NB4 (cell line): ENCODE measurements at places on chromosomes 1 and 21.

GRCh38 chr1:178092878-178093493 lies 918 bp upstream of the RASAL2 start:
- no peak for DNase-seq

- no peak for DNase-seq
Measured at GRCh38 chr1:92495392-92496063, 8.8 kb upstream of the GFI1 start.

DNA sequence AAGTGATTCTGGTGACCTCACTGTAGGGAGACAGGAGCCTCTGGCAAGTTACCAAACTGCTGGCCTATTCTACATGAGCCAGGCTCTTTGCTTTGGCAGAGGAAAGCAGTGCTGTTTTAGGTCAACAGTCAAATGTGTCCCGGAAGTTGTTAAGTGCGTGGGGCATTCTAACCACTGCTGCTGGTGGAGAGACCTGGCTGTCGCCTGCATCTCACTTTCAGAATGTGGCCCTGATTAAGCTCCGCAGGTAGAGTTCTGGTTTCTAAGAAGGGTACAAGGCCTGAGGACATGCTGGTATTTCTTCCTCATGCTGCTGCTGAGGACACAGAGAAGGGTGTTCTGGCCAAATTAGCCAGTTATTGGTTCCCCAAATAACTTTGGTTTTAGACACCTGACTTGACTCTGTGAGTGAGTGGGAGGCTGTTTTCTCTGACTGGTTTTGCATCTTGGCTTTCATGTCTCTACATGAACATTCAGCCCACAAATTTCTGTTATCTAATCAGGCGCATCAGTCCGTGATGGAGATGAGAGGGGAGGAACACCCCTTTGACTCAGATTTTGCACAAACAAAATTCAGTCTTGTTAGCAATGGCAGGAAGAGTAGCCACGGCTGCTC lies 120.8 kb downstream of the LMO4 start:
- DNase-seq = no peak

- no peak for DNase-seq
Measured at GRCh38 chr1:54239035-54239383, 39.0 kb downstream of the MRPL37 start.

- no peak for DNase-seq
Measured at GRCh38 chr1:121522061-121522759, 337.4 kb downstream of the SRGAP2C start.

- DNase-seq = no peak
Measured at GRCh38 chr21:39518847-39519210, 67.1 kb downstream of the SH3BGR start.

DNA sequence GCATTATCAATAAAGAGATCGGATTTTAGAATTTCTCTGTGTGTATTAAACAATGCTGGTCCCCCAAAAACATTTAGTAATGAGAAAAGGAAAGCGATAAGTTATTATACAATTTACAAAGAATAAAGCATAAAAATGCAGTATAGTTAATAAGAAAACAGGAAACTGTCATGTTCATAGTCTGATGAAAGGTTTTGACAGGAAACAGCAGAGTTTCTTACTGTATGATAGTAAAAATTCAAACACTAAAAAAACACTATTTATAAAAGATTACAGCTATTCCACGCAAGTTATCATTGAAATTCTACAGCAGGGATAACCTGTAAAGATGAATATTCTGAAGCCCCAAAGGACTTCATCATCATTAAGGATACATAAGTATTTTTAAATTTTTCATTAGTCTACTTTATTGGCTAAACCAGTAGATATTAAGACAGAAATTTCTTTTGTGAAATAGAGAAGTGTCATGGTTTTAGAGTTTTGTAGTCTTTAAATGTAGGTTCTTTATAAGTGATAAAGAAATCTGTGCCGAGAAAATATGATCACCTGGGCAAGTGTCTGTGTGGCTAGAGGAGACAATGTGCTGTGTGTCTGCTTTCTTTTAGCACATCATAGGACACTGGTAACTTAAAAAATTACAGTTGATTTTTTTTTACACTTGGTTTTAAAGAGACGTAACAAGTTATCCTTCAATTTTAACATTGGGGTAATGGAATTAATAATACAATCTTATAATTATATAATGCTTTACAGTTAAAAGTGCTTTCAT lies 49.7 kb upstream of the GFI1 start:
- DNase-seq = no peak

- DNase-seq = no peak
Measured at GRCh38 chr1:95957748-95958147, 723.7 kb downstream of the RWDD3 start.

DNA sequence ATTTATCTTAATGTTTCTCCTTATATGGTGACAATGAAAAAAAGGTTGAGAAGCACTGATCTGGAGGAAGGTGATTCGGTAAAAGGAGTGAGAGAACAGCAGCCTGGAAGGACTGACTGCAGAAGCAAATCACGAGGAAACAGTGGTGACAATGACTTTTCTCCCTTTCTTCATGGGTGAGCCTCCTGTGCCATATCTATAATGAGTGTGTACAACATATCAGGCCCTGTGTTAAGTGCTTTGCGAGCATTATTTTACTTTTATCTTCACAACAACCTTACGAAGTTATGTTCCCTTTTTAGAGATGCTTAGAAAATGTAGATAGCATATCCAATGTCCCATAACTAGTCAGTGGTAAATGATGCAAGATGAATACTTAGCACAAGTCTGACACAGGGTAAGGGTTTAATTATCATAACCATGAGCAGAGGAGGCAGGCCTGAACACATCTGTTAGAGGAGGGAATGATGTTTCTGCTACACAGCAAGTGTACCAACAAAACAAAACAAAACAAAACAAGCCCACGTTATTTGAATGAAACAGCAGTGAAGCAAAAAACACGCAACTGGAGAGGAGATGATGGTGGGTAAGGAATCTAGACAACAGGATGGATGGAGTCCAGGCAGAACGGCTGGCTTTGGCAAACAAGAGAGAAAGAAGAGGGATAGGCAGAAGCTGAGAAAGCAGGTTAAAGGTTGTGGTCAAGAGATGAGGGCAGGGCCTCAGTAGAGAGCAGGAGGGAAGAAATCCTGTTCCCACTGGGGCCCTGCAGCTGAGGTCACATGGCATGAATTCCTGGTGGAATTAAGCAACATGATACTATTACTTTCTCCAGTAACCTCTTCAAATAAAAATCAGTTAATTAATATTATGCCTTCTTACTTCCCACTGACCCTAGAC lies 29.6 kb downstream of the GNG12 start:
- DNase-seq = no peak

- DNase-seq = no peak
Measured at GRCh38 chr1:115186711-115187265, 97.5 kb upstream of the TSPAN2 start.

DNA sequence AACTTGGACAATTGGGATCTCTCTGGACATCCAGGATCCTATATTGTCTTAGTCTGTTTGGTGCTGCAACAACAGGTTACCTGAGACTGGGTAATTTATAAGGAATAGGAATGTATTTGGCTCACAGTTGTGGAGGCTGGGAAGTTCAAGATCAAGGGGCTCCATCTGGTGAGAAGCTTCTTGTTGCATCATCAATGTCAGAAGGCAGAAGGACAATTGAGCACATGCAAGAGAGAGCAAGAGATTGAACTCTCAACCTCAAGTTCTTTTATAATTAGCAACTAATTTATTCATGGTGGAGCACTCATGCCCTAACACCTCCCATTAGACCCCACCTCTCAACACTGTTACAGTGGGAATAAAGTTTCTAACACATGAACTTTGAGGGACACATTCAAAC lies 124.7 kb upstream of the ETV3 start:
- no peak for DNase-seq

DNA sequence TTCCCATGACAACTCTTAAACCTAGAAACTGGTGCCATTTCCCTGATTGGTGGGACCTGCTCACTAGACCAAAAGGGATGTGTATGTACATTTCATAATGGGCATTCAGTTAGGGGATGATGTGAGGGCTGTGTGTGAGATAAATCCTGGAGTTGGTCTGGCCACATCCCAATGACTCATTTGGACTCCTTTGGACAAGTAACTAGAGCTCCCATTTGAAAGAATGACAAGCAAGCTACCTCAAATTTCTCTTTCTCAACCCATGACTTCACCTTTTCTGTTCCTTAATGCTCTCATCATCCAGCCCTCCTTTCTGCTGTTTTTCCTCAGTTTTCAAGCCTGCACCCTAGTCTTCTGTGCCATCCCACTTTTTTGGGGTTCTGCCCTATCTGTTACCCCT lies 27.9 kb downstream of the EBNA1BP2 start:
- DNase-seq = no peak

DNA sequence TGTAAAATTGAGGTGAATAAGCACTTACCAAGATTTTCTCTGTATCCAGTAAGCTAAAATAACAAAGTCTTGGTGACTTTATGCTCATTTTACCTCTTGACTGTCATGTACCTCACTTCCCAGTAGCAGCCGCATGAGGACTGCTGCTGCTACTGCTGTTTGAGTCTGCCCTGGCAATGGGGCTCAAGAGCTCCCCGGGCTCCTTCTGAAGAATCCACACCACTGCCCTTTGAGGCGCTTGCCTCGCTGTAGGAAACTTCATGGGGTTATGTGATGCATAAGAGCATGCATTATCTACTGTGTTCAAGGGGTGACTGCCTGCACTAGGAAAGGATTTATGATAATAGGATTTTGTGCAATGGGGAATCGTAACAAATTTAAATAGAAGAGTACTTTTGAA lies 113.5 kb downstream of the NTNG1 start:
- DNase-seq = no peak

- DNase-seq = no peak
Measured at GRCh38 chr21:43613755-43614638, 45.3 kb downstream of the HSF2BP start.

DNA sequence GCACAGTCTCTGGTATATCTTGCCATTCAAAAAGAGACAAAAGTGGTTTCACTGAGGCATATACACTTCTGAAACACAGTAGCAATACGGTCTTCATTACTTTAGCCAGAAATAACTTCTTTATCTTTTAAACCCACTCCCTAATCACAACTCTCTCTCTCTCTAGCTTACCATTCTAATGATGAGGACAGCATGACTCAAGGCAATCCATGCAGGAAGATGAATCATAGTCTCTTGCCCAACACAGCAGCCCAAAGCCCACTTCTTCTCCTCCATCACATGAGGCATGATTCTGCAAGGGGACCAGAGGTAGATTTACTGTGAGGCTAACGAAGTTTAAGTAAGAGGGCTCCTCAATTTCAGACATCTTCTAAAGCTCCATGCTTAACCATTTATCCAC lies 285.0 kb upstream of the NR5A2 start:
- DNase-seq = peak; percentile 84

DNA sequence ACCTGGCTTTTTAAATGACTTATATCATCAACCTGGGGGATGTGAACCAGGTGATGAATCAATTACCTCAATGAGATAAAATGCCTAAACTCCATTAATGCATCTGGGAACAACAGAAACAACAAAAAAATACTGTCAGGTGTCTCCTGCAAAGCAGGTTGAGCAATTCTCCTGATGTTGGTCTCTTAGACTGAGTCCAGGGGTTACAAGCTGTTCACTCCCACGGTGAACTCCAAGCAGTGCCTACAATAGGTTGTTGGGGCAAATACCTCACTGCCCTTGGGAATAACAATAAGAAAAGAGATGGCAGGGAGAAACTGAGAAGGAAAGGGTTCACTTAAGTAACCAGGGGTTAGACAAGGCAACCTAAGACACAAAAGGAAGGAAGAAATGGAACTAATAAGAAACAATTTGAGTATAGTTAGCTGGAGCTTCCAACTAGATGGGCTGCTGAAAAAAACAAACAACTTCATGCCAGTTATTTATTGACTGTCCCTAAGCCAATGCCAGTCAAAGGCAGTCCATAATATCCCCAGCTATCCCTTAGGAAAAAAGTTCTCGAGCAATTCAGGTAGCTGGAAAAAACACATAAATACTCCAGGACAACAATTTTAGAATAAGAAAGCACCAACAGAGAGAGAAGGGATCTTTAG lies 97.6 kb upstream of the MAGI3 start:
- DNase-seq = no peak

DNA sequence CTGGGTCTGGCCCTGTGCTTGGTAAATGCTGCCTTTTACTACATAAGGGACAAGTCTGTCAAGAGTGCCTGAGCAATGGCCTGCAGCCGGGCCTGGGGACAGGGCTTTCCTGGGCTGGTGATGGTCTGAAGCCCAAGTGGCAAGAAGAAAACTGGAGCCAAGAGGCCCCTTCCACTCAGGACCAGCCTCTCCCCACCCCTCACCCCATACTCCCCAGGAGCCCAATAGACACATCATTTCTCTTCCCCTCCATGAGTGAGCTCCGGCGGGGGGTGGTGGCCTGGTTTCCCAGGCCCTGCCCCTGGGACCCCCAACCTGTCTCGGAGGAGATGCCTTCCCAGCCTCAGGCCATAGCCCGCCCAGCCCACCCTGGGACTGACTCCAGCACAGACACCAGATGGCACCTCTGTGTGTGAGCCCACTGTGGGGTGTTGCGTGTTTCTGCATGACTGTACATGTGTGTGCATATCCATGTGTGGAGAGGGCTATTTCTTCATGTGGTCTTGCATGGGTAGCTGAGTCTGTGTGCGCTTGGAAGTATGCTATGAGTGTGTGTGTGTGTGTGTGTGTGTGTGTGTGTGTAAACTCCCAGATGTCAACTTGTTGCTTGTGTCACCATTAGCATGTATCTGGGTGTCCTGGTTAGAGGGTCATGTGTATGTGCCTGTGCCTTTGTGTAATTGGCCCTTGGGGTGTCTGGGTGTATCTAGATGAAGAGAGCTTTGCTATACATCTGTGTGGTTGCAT lies 14.3 kb upstream of the LRP8 start:
- no peak for DNase-seq

- peak; percentile 15 for DNase-seq
Measured at GRCh38 chr1:209249280-209249670, 334.2 kb upstream of the CAMK1G start.

DNA sequence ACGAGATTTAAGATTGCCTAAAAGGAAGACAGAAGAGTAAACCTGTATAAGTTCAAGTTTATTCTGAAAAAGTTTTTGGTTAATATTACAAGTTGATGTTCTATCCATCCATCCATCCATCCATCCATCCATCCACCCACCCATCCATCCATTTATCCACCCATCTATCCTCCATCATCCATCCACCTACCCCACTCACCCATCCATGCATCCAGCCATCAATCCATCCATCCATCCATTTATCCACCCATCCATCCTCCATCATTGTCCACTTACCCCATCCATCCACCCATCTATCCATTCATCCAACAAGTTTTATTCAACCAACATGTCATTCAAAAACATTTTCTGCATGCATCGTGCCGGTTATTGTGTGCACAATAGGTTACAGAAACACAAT lies 89.3 kb downstream of the ZBTB18 start:
- no peak for DNase-seq

- no peak for DNase-seq
Measured at GRCh38 chr21:31599013-31599412, 60.5 kb upstream of the SOD1 start.

DNA sequence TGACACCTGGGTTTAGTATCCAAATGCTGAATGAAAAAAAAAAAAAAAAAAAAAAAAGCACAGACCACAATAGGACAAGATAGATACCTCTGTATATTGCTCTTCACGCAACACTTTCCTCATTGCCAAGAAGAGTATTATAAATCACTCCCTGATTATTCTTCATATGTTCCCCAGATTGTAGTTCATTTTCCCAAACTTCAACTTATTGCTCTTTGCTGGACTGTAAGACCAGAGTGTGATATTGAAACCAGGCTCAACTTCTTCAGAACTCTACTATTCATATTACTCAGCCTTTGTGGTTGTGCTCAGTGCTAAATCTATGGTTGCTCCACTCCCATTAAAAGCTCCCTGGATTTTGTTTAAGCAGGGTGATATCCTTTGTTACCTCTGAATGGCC lies 180.4 kb downstream of the NTMT2 start:
- DNase-seq = no peak

- DNase-seq = no peak
Measured at GRCh38 chr1:47918257-47918867, 78.8 kb downstream of the TRABD2B start.
